ENCODE measurements at places on chromosomes 3 and 15.

GRCh38 chr3:13420831-13421765 lies 976 bp upstream of the NUP210 start:
- no peak for DNase-seq

DNA sequence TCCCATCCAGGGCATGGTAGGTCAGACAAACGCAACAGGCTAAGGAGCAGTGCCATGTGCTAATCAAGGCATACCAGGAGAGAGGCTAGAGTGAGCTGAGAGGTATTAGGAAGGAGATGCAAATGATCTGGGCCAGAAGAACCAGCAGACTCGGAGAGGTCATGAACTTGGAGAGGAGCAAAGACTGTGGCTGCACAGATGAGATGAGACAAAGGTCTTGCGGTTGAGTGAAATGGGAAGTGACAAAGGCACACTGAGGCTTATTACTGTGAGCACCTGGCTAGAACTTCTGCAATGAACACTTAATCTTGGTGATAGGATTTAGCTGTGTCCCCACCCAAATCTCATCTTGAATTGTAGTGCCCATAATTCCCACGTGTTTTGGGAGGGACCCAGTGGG lies 380.2 kb downstream of the ULK4 start:
- no peak for DNase-seq

GRCh38 chr3:146067048-146067447 lies 93.9 kb downstream of the PLOD2 start:
- DNase-seq, result no peak

DNA sequence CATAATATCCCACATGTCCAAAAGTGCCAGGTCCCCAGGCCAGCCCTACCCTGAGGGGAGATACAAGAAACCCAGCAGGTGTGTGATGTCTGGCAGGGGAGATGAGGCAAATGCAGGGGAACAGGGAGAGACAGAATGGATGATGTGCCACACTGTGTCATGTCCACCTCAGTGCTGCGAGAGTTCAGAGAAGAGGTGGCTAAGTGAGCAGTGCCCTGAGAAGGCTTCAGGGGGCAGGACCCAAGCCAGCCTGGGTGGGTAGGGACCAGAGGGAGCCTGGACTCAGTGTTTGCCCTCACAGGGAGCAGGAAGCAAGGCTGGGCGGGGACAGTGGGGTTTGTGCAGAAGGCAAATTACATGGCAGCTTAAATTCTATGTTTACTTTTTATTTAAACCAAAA lies 61.2 kb downstream of the KLHL6 start:
- no peak for DNase-seq

- DNase-seq, result no peak
These were observed 228.9 kb upstream of the FEZF2 start for GRCh38 chr3:62602129-62602770.

GRCh38 chr15:39180030-39180429 lies 400.8 kb upstream of the THBS1 start:
- DNase-seq, result no peak

DNA sequence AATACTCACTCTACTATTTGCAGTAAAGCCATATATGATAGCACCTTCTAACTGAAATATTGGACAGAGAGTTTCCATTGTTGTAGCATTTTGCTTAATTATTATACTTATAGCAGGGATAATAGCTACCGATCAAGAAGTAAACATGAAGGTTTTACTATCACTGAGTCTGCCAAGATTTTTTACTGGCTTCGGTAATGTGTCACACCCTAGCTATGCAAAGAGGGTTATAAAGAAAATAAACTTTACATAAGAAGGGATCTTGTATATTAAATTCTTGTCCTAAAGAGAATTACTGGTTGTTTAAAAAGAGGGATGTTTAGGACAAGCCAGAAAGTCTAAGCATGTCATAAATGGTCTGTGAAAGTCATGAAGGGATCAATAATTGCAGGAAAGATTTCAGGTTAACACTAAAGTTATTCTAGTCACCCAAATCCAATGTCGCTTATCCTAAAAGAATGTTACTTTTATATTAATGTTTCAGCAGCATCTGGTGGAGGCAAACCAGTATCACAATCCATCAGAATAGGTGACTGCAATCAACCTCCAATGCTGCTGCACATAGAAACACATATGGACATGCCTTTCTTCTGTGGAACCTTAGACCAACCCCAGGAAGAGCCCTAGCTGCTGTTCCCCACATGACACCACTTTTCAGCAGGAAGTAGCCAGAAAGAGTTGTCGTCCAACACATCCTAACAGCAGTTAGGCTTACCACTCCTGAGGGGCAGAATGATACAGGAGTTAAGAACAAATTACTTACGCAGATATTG lies 62.7 kb upstream of the GK5 start:
- DNase-seq, result no peak

GRCh38 chr3:43559961-43560360 lies 61.9 kb downstream of the ANO10 start:
- no peak for DNase-seq

- DNase-seq, result no peak
These were observed 109.5 kb upstream of the KCNAB1 start for GRCh38 chr3:156010829-156011228.

DNA sequence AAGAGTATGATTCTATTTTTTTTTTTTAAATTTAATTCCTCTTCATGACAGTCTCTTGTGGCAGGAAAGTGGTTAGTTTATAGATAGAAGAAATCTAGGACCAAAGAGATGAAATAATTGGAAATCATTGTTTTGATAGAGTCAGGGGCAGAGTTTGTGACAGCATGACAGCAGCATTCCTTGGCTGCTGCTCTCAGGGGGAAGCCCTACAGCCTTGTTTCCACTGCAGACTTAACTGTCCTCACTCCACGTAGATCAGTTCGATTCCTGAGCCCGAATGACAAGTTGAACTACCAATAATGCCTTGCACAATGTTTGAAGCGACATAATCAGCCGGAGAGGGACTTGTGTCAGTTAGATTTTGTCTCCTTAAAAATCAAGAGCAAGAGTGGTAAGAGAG lies 189.0 kb upstream of the ICE2 start:
- no peak for DNase-seq

DNA sequence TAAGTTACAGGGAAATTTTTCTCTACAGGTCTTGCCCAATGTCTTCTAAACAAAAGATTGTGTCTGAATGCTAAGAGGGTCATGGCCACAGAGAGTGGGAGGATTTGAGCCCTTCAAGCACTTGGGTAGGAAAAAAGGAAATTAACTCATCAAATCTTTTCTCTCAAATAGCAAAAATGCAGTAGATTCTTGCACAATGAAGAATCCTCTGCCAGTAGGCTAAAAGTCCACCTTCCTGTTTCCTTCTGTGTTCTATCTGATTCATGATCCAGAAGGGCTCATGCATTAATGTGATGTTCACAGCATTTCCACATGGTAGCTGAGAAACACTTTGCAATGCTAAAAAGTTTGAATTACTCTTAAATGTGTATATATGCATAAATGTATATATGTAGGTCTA lies 177.1 kb downstream of the CD47 start:
- DNase-seq, result no peak

- no peak for DNase-seq
These were observed 2.6 kb upstream of the ACOX2 start for GRCh38 chr3:58539626-58540025.

GRCh38 chr15:46344115-46344724 lies 709.4 kb downstream of the SQOR start:
- peak; percentile 3 for DNase-seq

DNA sequence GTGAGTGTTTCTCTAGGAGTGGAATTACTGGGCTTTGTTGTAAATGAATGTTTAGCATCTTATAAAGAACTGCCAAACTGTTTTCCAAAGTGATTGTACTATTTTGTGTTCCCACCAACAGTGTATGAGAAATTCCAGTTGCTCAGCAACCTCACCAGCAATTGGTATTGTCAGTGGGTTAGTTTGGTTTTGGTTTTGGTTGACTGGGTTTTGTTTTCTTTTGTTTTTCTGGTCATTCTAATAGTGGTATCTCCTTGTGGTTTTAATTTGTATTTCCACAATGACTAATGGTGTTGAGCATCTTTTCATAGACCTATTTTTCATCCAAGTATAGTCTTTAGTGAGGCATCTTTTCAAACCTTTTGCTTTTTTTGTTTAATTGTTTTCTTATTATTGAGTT lies 27.1 kb downstream of the FILIP1L start:
- no peak for DNase-seq

DNA sequence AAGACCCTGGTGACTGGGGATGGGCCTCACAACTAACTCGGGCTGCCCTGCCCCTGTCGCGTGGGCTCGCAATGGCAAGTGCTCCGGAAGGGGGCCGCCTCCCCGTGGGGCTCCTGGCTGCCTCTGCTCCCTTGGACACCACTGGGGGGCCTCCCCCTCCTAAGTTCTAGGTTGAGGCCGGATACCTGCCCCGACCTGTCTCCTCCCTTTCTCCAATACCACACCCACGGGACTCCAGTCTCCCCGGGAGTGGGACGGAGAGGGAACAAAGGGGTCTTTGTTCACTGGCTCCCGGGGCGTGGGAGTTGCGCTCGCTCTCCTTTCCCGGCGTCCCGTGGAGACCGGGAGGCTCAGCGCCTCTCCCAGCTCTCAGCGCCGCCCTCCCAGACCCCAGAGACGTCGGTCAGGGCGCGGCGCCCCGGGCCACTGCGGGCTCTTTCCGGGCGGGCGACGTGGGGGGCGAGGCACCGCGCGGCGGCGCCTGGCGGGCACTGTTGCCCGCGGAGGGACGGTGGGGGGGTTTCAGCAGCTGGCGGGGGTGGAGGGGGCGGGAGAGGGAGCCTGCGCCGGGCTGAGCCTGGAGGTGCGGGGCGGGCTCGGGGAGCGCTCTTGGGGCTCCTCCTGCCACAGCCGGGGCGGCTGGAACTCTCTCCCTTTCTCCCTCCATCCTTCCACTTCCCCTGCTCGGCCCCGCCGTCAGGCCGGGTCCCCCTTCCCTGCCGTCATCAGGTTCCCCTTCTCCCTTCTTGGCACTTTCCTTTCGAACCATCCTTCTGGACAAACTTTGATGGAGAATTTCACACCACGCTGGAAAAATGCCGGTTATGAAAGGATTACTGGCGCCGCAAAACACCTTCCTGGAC lies at the start of gene KCNH8:
Gene KCNH8 (plus strand): TSS at position 606 of the 863 bp plus-strand sequence. CDS start 210 bp downstream, at position 816.
- DNase-seq, result no peak

DNA sequence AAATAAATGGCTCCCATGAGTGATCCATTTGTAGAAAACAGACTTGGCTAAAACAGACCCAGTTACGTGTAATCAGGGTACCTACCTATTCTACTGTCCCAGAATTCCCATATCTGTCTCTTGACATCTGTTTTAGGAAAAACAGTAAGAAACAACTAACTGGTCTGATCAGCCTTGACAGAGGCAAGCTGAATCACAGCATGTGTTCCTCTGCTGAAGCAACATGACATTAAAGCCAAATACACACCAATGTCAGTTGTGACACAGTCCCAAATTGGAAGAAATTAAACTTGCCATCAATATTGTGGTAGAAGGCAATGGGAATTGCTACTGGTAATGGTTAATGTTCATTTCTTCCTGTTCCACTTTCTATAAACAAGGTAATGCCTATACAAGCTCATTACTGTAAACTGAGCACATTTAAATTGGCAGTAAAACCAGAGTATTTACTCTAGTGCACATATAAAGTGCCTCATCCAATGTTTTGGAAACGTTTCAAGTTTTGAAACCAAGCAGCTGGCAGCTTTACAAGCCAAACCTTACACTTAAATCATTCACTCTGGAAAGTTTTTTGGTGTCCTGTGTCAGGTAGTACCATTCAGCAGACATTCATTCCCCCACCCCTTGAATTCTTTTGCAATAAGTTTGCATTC lies 27.0 kb downstream of the ALDH1A2 start:
- peak; percentile 51 for DNase-seq

DNA sequence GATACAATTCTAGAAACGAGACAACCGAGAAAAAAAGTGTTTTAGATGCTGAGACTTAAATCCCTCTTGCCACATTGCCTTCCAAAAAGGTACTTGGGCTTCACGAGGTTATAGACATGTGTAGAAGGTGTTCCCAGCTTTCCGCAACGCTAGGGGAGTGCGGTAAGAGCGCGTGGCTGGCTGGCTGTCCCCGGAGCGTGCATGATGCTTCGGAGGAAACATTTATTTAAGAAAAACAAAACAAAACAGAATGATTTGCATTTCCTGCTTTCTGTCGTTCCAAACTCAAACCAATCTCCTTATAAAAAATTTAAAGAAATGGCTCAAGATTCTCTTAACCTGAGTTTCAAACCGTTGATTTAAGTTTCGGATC lies 841 bp downstream of the SLC6A20 start:
- no peak for DNase-seq

- no peak for DNase-seq
These were observed 794 bp downstream of the LRIG1 start for GRCh38 chr3:66499881-66500575.
